Bronchial epithelial cell (primary cell): ENCODE measurements at places on chromosomes 2 and 18. TPM values are rescaled to one million over a fixed set of nuclear protein-coding genes. Genes with fewer than 3 reads are reported as not detected.

The SH3RF3 gene
- under 0.01 and 0.51 TPM in 2 replicates for total RNA-seq

The ABCG5 gene
- not detected in 2 replicates for total RNA-seq

DNA sequence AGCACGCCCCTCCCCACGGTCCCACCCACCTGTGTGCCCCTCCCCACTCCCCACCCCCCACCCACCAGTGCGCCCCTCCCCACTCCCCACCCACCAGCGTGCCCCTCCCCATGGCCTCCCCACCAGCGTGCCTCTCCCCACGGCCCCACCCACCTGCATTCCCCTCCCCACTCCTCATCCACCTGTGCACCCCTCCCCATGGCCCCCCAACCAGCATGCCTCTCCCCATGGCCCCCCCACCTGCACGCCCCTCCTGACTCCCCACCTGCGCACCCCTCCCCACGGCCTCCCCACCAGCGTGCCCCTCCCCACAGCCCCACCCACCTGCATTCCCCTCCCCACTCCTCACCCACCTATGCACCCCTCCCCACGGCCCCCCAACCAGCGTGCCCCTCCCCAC is 190.2 kb downstream of the EIPR1 start:
- no peak for DNase-seq

- no peak for DNase-seq
Observed at GRCh38 chr2:219285894-219286425, 6.8 kb downstream of the DNAJB2 start.

The KIF1A gene
- not detected in 2 replicates for total RNA-seq

GRCh38 chr2:231926180-231926741 is at the start of gene NPPC:
Gene NPPC (minus strand): TSS chr2:231926396. CDS start chr2:231926249, 147 bp downstream.
- peak; percentile 22 for DNase-seq

GRCh38 chr2:28233164-28233676 is 159.4 kb upstream of the FOSL2 start:
- DNase-seq = no peak

DNA sequence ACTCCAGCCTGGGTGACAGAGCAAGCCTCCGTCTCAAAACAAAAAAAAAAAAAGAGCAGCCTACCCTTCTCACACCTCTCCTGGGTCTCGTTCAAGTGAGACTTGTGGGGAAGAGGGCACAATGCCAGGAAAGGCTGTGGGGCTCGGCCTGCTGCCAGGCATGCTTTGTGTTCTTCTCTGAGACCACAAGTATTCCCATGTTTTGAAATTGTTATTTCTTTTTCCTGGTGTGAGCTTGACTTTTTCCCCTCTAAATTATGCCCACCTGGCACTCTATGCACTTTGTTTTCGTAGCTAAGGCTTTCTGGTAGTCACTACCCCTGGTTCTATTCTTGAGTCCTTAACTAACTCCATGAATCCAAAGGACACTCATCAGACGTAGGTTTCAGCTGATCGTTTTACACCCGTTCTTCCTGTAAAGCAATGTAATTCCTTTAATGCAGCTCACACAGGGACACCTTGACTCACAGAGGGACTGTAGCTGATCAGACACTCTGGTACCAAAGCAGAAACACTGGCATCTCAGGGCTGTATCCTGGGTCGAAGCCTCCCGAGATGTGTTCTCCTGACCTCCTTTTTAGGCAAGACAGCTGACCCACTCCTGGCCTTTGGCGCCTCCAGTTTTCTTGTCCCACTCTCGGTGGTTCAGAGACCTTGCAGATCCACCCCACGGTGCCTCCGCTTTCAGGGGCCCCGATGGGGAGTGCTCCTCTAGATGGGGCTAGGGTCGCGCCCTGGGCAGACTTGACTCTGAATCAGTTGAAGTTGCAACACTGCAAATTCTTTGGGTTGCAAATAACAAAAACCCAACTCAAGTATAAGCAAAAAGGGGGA is 193.3 kb upstream of the AGAP1 start:
- peak; percentile 15 for DNase-seq

DNA sequence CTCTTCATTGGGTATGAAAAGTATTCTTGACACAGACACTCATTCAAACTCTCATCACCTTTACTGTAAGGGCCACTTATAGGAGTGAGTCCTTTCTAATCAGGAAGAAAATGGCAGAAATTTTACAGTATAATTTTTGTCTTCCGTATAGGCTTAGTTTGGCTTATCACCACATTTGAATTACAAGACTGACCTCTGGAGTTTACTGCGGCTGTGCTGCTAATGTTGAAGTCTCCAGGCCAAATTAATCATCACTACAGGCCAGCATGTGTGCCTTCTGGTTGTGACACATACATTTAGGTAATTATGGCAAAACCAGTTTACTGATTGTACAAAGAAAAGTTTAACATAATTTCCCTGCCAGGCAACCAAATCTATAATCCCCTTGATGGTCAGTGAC is 753.6 kb upstream of the GCFC2 start:
- DNase-seq = peak; percentile 6

DNA sequence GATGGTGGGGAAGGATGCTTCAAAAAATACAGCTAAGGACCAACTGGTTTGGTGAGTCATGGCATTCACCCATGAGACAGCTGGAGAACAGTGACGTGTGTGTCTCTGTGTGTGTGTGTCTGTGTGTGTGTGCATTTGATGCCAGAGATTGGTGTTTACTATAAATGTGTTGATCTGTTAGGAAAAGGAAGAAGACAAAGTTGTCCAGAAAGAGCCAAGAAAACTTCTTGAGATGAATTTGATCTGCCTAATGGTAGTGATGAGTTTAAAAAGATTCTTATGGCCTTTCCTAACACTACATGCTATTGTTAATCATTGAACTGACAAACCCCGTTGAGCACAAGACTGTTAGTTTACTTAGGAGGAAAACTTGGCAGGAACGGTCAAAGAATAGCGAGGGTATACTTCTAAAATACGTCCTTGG is 36.4 kb upstream of the IL1R1 start:
- DNase-seq = peak; percentile 71

The TDRD15 gene
- not detected in 2 replicates for total RNA-seq

- no peak for DNase-seq
Observed at GRCh38 chr2:3459185-3460015, 59.9 kb downstream of the ADI1 start.

The UGT1A10 gene
- not detected in 2 replicates for total RNA-seq

The REEP1 gene
- under 0.01 TPM in 1 of 2 replicates, not detected in the other for total RNA-seq
